ENCODE measurements at places on chromosomes 11 and 22.
A peak's percentile ranks its signal among the peaks of the same experiment; 100 is the strongest.

DNA sequence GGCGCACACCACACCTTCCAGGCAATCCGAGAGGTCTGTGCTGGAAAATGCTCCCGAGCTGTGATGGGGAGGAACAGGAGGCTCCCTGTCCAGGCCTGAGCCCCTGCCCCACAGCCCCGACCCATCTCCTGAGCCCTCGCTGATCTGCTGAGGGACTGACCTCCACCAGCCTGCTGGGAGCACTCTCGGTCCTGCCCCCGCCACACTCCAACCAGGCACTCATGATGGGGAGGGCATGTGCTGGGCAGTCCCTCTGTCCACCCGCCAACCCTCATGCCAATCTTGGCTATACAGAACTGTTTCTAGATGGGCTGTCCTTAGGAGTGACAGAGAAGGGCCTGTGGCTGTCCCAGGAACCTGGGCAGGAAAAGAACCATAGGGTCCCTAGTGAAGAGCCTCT lies 70.8 kb downstream of the TRMU start:
- no peak for DNase-seq

GRCh38 chr22:44116755-44117684 lies 63.7 kb upstream of the PARVG start:
- no peak for DNase-seq

DNA sequence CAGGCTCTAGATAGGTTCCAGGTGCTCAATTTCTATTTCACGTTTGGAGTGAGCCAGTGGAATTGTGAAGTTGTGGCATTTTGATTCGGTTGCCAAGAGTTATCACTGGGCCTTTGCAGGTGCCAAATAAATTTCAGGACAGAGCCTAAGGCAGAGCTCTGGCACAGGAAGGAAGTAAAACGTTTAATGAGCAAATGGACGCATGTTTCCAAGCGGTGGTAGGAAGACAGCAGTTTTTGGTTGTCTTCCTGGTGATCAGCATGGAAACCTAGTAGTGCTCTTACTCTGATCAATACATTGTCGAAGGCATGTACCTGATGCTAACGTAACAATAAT lies 452 bp downstream of the BIRC3 start:
- peak; percentile 50 for DNase-seq

- DNase-seq = no peak
Observed at GRCh38 chr11:1753229-1753928, 3.0 kb upstream of the IFITM10 start.

- no peak for DNase-seq
Observed at GRCh38 chr22:40231618-40232313, 54.0 kb downstream of the TNRC6B start.

- peak; percentile 88 for DNase-seq
Observed at GRCh38 chr11:363948-364761, 5.1 kb upstream of the B4GALNT4 start.

DNA sequence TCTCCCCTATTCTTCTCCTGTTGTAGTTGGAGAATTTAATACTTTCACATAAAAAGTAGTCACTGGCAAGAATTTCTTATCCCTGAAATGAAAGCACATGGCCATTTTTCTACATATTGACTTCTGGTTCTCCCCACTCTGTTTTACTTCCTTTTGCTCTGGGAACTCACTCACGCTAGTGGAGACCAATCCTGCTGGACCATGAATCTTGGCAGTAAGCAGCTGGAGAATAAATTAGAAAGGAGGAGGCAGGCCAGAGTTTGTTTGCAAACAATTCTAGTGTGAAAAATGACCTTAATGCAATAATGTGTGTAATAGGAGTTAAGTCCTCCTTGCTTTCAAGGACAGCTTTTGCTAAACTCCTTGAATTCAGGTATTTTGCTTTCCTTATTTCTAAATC lies 412.3 kb upstream of the CHORDC1 start:
- no peak for DNase-seq

GRCh38 chr11:101516546-101516945 lies 67.3 kb downstream of the TRPC6 start:
- no peak for DNase-seq

DNA sequence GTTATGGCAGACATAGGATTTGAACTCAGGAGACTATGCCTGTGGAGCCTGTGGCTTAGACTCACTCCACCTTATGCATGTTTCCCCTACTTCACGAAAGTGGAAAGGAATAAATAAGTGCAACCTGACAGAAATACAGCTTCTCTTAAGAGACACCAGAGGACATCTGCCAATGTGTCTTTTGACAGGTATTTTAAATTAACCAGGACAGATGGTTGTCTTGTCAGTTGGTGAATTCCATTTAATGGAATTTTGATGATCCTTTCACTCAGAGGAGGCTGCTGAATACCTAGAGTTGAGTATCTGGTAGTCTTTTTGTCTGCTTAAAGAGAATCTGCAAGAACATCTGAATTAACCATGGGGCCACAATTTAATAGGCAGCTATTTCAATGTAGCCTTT lies 46.1 kb downstream of the NELL1 start:
- no peak for DNase-seq

DNA sequence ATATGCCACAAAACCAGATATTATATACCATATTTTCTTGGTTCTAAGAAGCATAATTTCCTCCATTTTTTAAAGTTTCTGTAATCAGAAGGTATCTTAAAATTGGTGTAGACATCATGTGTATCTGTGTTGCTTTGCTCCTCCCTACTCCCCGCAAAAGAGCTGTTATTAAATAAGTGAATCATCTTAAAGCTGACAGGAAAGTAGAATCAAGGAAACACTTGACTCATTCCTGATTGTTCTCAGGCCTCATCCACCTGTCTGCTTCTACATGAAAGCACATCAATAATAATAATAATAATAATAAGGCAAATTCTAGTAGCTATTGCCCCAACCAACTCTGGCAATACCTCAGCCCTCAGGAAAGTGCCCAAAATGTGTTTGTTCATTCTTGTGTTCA lies 26.2 kb upstream of the GUCY1A2 start:
- DNase-seq = no peak

GRCh38 chr11:60840470-60841430 lies 1.2 kb upstream of the CCDC86 start:
- DNase-seq = no peak

DNA sequence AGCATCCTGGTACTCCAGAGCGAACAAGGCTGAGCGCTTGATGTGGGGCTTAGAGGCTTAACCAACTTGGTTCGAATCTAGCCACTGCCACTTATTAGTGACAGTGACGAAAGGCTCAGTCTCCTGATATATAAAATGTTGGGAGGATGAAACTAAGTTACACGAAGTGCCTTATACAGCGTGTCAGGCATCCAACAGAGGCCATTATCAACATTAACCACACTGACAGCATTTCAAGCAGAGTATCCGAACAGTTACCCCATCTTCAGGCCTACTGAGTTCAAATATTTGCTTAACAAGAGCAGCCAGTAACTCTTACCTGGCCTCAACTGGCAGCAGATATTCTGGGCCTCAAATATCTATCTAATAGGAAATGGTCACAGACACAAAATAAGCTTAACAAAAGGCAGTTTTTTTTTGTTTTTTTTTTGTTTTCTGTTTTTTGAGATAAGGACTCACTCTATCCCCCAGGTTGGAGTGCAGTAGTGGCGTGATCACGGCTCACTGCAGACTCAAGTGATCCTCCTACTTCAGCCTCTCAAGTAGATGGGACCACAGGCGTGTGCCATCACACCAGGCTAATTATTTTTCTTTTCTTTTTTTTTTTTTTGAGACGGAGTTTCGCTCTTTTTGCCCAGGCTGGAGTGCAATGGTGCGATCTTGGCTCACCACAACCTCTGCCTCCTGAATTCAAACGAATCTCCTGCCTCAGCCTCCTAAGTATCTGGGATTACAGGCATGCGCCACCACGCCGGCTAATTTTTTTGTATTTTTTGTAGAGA lies 2.9 kb downstream of the SERPIND1 start:
- DNase-seq = no peak

- DNase-seq = no peak
Observed at GRCh38 chr22:45998638-45999378, 21.8 kb upstream of the WNT7B start.

DNA sequence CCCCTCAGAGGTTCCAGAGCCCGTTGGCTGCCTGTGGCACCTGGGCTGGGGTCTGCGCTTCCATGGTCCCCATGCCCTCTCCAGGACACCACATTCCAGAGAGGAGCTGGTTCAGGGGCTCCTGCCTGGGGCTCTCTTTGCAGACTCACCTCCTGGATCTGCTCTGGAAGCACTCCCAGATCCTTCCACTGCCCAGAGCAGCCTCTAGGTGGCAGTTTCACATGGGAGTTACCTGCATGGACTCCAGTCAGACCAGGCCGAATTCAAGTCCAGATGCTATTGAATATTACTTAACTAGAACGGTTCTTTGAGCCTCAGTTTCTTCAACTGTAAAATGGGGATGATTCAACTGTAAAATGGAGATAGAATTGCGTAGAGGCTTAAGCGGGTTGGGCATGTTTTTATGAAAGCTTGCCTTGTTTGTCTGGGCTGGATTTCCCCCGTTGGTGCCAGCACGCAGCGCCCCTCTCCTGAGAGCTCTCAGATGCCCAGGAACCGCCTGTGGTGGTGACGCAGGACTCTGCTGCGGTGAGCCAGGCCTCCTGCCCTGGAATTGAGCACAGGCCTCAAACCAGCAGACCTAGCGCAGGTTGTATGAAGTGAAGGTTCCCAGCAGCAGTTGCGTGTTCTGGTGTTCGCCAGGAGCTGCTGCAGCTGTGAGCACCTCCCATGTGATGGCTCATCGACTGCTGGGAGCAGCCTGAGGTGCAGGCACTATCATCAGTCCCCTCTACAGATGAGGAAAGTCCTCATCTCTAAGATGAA lies 44.2 kb downstream of the LMO1 start:
- peak; percentile 28 for DNase-seq

DNA sequence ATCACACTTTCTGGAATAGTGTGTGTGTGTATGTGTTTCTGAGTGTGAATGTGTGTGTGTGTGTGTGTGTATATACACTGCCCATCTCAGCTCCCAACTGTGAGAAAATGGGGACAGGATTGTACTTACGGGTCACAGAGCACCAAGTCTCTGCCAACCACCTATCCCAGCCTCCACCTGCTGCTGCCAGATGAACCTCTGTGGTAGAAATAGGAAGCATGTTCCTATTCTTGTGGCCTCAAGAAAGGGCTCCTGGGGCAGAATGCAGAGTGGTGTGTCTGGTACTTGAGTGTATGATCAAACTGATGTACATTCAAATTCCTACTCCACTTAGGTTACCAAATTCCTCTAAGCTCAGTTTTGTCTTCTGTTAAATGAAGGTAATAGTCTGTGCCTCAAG lies 14.6 kb downstream of the UBASH3B start:
- DNase-seq = no peak

DNA sequence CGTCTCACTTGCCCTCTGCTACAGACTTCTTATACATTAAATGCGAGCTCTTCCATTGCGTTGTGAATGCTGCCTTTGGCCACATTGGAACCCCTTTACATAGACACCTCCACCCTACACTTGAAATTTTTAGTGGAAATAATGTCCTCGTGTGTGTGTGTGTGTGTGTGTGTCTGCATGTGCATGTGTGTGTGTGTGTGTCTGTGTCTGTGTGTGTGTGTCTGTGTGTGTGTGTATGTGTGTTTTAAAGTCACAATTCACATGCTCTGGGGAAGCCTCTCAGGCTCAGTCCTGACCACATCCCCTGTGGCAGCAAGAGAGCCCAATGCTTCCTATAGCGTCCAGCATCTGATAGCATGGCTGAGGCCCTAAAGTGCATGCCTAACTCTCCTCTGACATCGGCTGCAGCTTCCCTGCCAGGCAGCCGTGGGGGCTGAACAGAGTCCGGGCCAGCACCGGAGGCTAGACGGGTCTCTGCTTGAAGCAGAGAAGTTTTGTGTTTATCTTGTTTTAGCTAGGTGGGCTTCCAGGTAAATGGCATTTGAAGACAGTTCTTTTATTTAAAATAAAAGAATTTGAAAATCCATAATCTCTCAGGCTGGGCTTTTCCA lies 64.5 kb upstream of the EMID1 start:
- no peak for DNase-seq

DNA sequence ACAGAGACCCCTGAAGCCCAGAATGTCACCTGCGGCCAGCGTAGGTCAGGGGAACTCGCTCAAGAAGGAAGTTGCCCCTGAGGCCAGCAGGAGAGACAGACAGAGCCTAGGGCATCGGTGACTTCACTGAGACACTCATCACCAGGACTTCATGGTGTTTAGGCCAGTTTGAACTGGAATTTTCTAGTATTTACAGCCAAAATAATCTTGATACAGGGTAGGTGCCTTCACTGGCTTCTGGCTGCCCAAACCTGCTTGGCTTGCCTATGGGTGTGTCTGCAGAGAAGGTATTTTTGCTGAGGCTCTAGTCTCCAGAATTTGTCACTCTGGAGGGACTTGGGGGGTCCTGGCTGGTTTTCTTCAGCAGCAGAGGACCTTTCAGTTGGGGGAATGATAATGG lies 86.6 kb downstream of the FBXO7 start:
- DNase-seq = no peak

- no peak for DNase-seq
Observed at GRCh38 chr11:115338476-115338875, 165.7 kb downstream of the CADM1 start.

DNA sequence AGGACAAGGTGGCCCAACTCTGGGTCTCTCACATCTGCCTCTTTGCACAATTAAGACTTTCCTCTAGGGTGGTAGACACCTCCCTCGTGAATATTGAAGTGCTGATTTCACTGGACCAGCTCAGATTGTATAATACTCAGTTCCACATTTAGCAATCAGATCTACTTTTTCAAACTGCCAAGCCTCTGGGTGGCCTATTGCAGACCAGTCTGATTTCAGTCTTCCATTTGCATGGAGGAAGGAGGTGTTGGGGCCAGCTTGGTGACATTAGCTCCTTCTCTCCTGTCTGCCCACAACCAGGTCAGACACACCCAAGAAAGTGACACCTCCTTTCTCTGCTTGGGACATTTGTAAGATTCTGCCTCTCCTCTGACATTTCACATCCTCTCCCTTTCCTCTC lies 78.2 kb downstream of the PPFIBP2 start:
- DNase-seq = no peak
